Nasal cavity respiratory epithelium epithelial cell of viscerocranial mucosa (primary cell): ENCODE measurements at places on chromosomes 1 and 21. TPM values are rescaled to one million over a fixed set of nuclear protein-coding genes. Genes with fewer than 3 reads are reported as not detected.

The ARHGAP30 gene
- 0.43 and 0.68 TPM in 2 replicates for total RNA-seq

The LBR gene
- total RNA-seq: 28.6 and 36.2 TPM in 2 replicates

The CAPN2 gene
- total RNA-seq: 390 and 600 TPM in 2 replicates

The PGLYRP4 gene
- total RNA-seq: 4.0 and 7.9 TPM in 2 replicates

The TSPEAR gene
- not detected in 2 replicates for total RNA-seq
